ENCODE measurements at places on chromosomes 13 and 19.

- no peak for DNase-seq
Measured at GRCh38 chr13:24152292-24153214, 8.0 kb upstream of the SPATA13 start.

- DNase-seq: no peak
Measured at GRCh38 chr19:21466627-21467026, 38.8 kb upstream of the ZNF429 start.

DNA sequence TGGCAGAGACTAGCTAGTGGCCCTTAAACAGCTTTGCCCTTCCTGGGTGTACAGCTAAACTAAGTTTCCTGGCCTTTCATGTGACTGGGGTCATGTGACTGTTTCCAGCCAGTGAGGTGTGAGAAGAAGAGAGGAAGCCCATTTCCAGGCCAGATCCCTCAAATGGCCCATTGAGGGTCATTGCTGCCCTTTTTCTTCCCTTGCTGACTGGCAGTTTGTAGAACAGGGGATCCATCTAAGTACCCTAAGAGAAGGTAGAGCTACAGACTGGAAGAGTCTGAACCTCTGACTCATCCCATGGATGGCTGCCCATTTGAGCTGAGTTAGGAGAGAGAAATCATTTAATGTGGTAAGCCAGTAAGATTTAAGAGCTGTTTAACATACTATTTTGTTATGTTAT, 2.8 kb downstream of the SWSAP1 start:
- DNase-seq: no peak

DNA sequence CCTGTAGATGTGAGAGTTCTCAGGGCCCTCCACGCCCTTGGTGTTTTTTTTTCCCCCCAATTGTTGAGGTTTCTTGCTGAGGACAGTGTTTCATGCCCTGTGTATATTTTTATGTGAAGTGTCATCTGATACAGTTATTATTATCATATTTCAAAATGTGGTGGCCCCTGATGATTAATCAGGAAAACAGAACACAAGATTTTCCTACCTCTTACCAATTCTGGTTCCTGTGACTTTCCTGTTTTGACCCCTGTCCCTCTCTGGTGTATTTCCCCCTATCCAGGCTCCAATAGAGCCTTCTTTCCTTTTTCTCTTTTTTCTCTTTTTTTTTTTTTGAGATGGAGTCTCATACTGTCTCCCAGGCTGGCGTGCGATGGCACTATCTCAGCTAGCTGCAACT, 642 bp downstream of the PSG8 start:
- DNase-seq: no peak

- no peak for DNase-seq
Measured at GRCh38 chr19:2733930-2734588, 5.8 kb downstream of the SLC39A3 start.

Data from CD4-positive, alpha-beta T cell treated with Interleukin-15 for 1 hour (primary cell).